ENCODE measurements at places on chromosomes 4 and X.

DNA sequence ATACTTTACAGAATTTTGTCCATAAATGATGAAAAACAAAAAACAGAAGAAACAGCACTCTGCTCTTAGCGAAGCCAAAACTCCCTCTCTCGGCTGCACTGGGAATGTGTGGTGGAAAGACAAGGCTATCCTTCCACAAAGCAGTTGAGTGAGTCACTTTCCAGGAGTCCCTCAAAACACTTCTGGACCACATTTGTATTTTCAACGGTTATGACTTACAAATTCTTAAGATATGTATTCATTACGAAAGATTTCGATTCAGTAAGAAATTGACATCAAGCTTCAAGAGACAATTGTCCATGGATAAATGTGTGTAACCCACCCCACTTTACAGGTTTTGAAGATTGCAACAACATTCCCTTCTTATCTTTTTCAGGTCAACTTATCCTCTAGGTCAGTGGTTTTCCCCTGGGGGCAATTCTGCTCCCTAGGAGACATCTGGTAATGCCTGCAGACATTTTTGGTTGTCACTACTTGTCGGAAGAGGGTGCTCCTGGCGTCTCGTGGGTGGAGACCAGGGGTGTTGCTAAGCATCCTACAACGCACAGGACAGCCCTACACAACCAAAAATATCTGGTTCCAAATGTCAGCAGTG is 66.7 kb upstream of the MTNR1A start:
- peak; percentile 79 for DNase-seq

GRCh38 chr4:44760142-44760898 is 34.0 kb upstream of the GNPDA2 start:
- peak; percentile 27 for DNase-seq

- DNase-seq = no peak
Measured at GRCh38 chr4:24063731-24064130, 173.9 kb upstream of the PPARGC1A start.

GRCh38 chr4:26785810-26786209 is 74.8 kb upstream of the STIM2 start:
- no peak for DNase-seq

- DNase-seq = no peak
Measured at GRCh38 chrX:17967888-17968287, 106.8 kb upstream of the RAI2 start.

GRCh38 chrX:72046447-72046846 is 85.3 kb downstream of the RTL5 start:
- DNase-seq = no peak

DNA sequence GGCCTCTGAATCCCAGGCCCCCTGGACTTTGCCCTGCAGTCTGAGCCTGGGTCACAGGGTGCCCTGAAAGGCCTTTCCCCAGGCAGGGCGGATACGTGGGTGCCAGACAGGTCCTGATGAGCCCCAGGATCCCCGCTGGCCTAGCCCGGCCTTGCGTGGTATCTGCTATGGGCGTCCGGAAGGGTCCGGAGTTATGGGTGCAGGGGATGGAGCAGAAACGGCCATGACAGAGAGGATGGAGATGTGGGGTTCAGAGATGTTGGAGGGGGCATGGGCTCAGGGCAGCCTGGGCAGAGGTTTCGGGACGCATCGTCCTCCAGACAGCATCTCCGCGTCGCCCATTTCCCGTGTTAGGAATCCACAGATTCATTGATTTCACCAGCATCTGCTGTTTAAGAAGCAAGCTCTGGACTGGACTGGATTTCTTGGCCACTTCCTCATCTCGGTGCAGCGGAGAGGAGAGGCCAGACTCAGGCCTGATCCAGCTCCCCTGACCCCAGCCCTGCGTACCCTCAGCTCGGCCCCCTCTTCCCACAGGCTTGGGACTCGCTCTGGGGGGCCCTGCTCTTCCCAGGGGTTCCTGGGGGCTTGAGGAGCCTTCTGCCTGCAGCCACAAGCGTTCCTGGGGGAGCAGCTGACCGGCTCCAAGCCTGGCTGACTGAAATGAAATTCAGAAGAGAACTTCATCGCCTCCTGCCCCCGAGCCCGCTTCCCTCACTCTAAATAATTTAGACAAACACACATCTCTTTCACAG is 86.9 kb upstream of the ADRA2C start:
- DNase-seq = no peak

DNA sequence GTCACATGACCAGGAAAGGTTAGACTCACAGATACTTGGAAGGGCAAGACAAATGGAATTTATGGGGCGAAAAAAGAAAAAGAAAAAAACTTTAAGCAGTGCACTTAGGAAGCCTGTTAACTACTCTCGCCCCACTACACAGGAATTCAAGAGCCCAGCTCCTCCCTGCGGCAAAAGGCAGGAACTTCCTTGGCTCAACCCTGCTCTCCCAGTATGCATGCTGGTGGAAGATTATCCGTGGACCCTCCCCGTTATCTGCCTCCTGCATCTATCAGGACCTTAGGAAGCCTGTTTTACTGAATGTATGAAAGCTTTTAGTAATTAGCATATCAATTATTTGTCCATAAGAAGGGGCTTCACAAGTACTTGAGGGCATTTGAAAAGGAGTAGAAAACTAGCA is 40.1 kb upstream of the RPA4 start:
- DNase-seq = no peak

DNA sequence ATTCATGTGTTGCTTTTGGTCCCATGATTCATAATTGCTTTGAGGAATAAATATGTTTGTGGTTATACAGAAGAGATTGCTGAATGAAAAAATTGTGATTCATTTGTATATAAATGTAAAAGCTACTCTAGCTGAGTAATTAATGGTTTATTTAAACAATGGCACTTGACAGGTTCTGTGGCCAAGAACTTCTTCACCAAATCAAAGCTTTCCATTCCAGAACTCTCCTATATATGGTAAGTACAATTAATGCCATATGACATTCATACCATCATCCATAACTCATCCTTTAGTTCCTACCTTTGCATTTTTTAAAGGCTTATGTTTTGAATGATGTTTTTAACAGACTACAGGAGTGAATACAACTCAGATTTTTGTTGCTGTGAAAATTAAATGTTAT is 105.8 kb downstream of the REPS2 start:
- peak; percentile 8 for DNase-seq

DNA sequence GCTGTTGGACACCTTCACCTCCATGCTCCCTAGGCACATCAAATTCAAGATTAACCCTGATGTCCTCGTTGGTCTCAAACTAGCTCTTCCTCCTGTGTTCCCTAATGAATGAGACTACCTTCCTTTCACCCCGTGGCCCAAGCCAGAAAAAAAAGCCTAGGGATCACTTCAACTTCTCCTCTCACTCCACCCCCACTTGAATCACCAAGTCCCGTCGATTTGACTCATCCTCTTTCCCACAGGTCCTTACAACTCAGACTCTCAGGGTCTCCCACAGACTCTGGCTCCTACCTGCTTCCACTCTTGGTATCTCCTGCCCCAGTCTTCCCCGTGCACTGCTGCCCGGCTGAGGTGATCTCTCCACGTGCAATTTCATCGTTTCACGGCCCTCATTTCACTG is 8.5 kb downstream of the SLC25A43 start:
- DNase-seq = no peak

DNA sequence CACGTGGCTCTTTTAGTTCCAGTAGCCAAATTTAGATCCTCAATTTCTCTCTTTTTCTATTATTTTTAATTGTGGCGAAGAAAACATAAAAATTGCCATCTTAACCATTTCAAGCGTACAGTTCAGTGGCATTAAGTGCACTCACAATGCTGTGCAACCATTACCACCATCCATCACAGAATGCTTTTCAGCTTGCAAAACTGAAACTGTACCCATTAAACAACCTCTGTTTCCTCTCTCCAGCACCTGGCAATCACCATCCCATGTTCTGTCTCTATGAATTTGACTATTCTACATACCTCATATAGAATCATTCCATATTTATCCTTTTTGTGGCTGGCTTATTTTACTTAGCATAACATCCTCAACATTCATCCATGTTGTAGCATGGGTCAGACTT is 74.9 kb downstream of the METTL14 start:
- no peak for DNase-seq

DNA sequence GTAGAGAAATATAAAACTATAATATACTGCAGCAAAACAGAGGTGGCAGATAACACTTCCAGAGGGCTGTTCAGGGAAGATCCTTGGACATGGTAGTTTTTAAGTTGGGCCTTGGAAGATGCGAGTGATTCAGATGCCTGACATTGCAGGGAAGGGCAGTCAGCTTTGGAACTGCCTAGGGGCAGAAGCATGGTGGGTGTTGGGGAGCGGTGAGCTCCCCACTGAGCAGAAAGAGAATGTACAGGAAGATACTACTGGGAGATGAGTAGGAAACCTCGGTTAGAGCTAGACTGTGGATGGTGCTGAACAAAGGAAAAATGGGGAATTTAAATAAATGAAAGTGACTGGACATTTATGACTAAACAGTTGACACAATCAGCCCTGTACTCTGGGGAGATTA is 24.9 kb upstream of the SEC24B start:
- DNase-seq = no peak

GRCh38 chrX:121479406-121479805 is 432.0 kb downstream of the GLUD2 start:
- DNase-seq = no peak

- DNase-seq = peak; percentile 4
Measured at GRCh38 chrX:140157611-140158010, 192.3 kb upstream of the CXorf66 start.

DNA sequence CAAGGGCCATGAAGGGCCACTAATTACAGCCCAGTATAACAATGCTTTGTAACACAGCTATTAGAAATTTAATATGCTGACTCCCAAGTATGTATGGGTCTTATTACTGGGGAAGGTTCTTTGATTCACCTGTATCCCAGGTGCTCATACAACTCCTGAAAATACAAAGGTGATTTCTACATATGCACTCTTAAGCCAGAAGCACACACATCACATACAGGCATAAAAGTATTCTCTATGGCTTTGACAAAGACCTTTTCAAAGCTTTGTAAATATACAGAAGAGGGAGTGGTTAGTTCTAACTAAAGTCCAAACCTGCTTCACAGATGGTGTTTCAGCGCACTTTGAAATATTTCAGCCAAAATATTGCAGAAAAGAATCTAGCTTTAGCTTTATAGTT is 191.5 kb downstream of the SNCA start:
- DNase-seq = no peak

DNA sequence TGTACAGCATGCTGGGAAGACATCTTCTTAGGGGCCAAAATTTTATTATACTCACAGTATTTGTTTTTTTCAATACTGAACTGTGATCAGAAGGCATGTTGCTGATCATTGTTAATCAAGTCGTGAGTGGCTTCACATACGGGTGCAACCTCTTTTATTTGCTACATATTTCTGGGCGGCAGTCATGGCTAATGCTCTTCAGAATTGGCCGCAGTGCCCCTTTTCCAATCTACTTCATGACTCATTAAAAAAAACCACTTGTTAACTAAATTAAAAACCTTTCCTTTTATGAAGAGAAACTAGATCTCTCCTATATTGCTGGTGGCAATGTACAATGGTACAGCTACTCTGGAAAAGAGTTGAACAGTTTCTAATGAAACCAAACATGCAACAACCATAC is 101.5 kb upstream of the C1GALT1C1 start:
- DNase-seq = peak; percentile 26

DNA sequence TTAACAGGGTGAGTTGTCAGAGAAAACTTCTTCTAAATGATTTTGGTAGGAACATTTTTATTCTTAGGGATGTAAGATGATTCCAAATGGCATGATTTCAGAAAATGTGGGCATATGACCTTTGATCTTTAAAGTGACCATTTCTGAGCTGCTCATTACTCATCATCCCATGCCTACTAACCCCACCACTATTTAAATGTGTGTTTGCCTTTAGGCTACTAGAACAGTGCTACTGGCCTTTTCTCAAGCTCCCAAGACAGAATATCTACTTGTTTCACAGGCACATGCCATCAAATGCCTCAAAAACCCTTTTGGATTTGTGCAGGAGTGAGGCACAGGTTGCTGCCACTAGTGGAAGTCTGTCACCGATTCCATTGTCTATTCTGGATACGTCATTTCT is 428.2 kb downstream of the ADAM29 start:
- no peak for DNase-seq

- DNase-seq = peak; percentile 19
Measured at GRCh38 chrX:140765043-140765784, 55.7 kb downstream of the LINC00632 start.

- no peak for DNase-seq
Measured at GRCh38 chr4:170729897-170730296, 640.1 kb upstream of the AADAT start.

DNA sequence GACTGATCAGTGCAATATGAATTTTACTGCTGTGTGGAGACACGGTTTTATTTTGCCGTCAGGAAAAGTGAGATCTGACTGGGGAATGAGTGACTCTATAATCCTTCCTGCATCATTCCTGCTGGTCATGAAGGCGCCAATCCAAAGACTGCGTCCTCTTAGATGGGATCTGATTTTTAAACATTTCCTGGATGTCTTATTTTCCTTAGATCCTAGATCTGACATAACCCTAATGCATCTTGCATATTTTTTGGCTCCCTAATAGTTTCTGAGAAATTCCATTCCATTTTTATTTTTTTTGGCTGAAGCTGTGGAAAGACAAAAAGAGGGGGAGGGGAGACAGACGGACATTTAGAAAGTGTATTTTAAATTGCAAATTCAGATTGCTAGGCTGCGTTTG is 454.9 kb upstream of the FAT1 start:
- no peak for DNase-seq

- no peak for DNase-seq
Measured at GRCh38 chrX:130075777-130076176, 34.5 kb downstream of the ELF4 start.

DNA sequence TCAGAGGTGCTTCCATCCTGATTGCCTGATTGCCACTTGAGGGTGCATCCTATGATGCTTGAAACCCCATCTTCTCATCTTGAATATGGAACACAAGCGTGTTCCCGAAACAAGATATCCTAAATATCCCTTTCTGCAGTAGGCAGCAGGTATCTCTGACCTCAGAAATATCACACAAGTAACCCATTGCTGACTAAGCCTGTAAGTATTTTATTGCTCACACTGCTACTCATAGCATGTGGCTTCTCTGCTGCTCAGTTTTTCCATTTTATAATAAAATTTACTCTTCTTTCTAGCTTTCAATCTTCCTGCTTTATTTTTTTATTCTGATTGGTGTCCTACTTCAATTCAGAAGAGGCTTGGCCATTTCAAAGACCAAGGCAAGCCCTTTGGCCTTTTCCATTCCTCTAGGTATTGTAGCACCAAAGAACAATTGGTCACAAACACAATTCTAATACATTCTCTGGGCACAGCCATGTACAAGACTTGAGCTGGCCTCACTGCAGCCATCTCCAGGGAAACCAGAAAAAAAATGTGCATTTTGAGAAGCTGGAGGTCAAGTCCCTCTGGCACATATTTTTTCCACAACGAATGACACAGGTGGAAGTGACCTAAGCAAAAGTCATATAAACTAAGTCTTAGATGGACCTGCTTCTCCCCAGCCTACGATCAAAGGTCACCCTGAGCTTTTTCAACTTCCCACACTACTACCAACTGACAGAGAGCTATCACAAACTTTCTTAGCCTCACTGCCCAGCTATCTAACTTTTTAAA is 107.0 kb downstream of the OR13H1 start:
- DNase-seq = no peak

GRCh38 chr4:24630937-24631336 is 46.6 kb upstream of the DHX15 start:
- no peak for DNase-seq
